Caudate nucleus (tissue), 63 donors: ENCODE measurements at places on chromosomes 12 and 14.

GRCh38 chr14:63164108-63164683 is 40.0 kb upstream of the RHOJ start:
- no peak for DNase-seq

GRCh38 chr14:50371546-50371945 is 25.1 kb downstream of the CDKL1 start:
- no peak for DNase-seq

DNA sequence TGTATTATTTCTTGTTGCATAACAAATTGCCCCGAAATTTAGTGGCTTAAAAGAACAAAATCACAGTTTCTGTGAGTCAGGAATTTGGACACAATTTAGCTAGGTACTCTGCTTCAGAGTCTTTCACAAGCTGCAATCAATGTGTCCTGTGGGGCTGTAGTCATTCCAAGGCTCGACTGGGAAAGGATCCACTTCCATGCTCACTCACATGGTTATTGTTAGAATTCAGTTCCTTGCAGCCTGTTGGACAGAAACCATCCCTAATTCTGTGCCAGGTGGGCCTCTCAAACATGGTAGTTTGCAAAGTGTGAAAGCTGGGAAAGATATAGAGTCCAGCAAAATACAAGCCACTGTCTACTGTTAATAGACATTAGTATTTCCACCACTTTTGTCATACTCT is 59.7 kb upstream of the ARID2 start:
- no peak for DNase-seq

GRCh38 chr12:130881046-130881445 is 9.2 kb downstream of the RAN start:
- no peak for DNase-seq

GRCh38 chr14:77649326-77649725 is 32.9 kb upstream of the SPTLC2 start:
- DNase-seq: no peak

DNA sequence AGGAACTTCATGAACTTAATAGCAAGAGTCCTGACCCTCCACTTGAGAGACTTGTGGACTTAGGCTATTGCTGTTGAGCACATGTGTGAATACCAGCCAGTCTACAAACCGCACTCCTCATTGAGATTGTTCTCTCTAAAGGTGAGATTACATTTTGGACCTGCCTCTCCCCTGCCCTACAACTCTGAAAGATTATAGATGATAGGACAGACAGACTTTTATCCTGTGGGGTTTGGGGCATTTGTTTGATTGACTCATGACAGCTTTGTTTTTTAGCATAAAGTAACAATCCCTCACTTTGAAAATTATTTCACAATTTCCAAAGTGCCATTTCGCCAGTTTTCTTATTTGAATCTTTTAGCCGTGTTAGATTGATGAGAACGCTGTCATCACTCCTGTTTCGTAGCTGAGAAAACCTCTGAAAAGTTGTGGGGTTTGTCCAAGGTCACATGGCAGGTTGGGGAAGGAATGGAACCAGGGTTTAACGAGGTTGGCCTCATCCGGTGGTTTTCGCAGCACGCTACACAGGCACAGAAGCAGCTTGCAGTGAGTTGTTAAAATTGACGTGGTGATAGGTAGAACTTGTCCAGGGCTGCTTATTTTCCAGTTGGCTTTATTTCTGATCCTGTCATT is 836 bp downstream of the EVL start:
- DNase-seq: no peak

- DNase-seq: no peak
Observed at GRCh38 chr14:21068521-21069387, 1.4 kb upstream of the ARHGEF40 start.

GRCh38 chr12:93179792-93180191 is 197.9 kb upstream of the NUDT4 start:
- DNase-seq: no peak

- no peak for DNase-seq
Observed at GRCh38 chr12:131721548-131721947, 10.7 kb downstream of the SFSWAP start.

DNA sequence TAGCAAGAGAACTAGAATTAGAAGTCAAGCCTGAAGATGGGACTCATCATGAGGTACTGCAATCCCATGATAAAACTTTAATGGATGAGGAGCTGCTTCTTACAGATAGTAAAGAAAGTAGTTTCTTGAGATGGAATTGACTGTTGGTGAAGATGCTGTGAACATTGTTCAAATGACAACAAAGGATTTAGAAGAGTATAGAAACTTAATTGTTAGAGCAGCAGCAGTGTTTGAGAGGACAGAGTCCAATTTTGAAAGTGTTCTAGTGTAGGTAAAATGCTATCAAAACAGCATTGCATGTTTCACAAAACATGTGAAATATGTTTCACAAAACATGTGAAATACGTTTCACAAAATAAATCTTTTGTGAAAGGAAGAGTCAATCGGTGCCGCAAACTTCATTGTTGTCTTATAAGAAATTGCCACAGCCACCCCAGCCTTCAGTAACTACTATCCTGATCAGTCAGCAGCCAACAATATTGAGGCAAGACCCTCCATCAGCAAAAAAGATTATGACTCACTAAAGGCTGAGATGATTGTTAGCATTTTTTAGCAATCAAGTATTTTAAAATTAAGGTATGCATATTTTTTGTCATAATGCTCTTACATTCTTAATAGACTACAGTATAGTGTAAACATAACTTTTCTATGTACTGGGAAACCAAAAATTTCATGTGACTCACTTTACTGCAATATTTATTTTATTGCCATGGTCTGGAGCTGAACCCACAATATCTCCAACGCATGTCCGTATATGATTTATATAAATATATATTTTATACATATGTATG is 173.4 kb upstream of the BMP4 start:
- no peak for DNase-seq

- no peak for DNase-seq
Observed at GRCh38 chr12:3533703-3534386, 42.8 kb downstream of the PRMT8 start.

- DNase-seq: no peak
Observed at GRCh38 chr12:6582196-6582595, 14.1 kb upstream of the NOP2 start.

GRCh38 chr12:123046431-123046830 is 66.0 kb downstream of the ARL6IP4 start:
- DNase-seq: no peak

- no peak for DNase-seq
Observed at GRCh38 chr12:388541-389141, 479 bp downstream of the KDM5A start.

GRCh38 chr14:95508377-95508776 is 8.1 kb downstream of the SYNE3 start:
- DNase-seq: no peak

DNA sequence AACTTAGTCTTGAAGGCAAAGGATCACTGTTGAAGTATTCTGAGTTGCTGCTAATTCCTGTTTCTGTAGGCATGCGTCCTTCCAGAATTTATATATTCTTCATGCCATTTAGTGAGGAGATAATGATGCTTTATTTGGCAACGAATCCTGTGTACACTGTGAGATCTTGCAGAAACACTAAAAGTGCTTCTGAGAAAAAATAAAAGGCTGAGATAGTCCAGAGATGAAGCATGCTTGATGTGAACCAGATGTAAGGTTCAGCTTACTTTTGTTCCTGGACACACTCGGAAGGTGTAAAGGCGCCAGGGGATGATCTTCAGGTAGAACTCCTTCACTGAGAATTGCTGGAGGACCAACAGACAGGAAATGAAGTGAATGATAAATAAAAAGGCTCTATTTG is 39.1 kb downstream of the AREL1 start:
- no peak for DNase-seq

- DNase-seq: no peak
Observed at GRCh38 chr14:32367516-32367915, 38.4 kb downstream of the AKAP6 start.

- no peak for DNase-seq
Observed at GRCh38 chr14:21476523-21476924, 235 bp downstream of the RAB2B start.

GRCh38 chr12:56385873-56386272 is 23.2 kb upstream of the APOF start:
- DNase-seq: no peak

DNA sequence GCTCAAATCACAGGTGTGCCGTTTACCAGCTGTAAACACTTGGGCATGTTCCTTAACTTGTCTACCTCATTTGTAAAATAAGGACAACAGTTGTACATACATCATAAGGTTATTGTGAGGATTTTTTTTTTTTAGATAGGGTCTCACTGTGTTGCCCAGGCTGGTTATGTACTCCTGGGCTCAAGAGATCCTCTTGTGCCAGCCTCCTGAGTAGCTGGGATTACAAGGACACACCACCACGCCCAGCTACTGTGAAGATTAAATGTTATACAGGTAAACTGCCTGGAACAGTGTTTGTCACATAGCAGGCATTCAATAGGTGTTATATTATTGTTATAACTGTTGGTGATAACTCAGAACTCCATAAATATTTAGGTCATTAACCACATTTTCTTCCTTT is 12.7 kb downstream of the TMED10 start:
- no peak for DNase-seq

GRCh38 chr12:108629824-108630476 is 3.7 kb downstream of the SELPLG start:
- DNase-seq: no peak

DNA sequence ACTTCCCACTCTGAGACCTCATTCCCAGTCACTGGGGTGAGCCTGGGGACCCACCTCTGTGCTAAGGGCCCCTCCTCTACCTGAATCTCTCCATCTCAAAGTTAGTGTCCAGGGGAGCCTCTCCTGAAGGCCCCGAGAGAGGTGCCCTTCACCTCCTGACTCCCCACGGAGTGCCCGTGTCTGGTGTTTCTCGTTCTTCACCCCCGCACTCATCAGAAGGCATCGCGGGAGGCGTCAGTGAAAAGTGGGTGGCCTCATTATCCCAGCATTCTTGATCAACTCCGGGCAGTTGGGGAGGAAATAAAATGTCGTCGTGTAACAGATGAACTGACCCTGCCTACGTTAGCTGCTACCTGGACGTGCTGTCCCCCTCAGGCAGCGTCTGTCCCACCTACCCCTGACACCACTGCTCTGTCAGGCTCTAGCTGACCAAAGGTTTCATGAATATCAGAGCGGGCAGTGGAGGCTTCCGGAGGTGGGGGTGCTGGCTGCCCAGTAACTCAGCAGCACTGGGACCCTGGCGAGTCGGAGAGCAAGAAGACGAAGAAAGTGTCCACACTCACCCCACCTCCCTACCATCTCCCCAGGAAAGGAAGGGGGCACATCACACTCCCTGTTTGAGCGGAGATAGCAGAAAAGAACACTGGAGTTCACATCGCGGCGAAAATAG is 102.9 kb downstream of the PIWIL1 start:
- no peak for DNase-seq

DNA sequence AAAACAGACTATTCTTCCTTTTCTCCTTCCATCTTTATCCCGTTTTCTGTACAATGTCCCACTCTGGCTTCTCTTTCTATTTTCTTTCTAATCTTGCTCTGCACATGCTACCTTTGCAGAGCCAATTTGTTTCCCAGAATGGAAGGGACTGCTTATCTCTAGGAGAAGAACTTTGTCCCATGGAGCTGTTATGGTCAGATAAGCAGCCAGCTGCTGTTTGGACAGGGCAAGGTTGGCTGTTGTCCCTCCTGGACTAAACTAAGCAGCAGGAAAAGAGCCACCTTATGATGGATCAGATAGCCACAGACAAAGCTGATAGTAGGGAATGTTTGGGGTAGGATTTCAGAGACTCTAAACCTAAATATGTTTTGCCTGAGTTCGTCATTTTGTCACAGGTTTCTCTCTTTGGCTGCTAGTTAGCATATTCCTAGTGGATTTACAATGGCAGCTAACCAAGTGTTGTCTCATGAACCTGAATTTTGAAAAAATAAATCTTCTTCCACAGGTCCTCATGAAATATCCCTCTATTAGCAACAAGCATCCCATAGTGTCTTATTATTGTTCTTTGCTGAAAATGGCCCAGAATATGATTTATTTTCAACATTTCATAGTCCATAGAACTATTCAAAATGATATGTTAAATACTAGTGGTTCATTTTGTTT is 262.8 kb downstream of the SLC16A7 start:
- no peak for DNase-seq

GRCh38 chr12:118175823-118176447 is 40.0 kb downstream of the PEBP1 start:
- DNase-seq: no peak

DNA sequence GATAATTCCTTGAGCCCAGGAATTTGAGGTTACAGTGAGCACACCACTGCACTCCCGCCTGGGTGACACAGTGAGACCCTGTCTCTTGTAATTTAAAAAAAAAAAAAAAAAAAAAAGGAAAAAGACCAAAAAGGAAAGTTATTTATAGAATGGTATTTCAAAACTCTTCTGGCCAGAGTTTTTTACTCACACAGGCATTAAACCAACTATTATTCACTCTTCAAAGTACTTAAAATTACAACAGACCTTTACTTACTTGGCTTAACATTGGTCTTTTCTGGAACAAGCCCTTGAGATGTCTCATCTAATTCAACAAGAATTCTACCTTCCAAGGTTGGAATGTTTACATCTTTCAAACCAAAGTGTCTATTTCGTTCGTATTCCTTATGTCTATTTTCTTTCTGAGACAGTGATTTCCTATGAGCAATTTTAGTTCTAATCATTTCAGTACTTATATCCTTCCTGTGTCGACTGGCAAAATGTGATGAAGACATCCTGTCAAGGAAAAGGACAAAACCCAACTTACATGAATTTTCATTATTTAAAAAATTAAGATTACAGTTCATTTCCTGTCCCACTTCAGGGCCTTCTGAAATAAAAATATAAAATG is 2.6 kb downstream of the DLGAP5 start:
- no peak for DNase-seq

- DNase-seq: no peak
Observed at GRCh38 chr14:102297436-102298170, 7.4 kb downstream of the MOK start.

GRCh38 chr12:14878488-14878887 is 7.2 kb downstream of the MGP start:
- no peak for DNase-seq

DNA sequence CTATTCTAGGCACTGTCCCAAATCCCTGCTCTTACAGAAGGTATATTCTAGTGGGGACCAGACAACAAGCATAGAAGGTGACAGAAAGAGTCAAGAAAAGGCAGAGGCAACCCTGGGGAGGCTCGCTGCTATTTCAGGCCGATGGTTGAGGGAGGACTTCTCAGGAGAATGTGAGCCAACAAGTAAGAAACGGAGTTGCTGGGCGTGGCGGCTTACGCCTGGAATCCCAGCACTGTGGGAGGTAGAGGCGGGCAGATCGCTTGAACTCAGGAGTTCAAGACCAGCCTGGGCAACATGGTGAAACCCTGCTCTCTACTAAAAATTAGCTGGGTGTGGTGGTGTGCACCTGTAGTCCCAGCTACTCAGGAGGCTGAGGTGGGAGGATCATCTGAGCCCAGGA is 4.7 kb upstream of the GOLGA3 start:
- DNase-seq: no peak

DNA sequence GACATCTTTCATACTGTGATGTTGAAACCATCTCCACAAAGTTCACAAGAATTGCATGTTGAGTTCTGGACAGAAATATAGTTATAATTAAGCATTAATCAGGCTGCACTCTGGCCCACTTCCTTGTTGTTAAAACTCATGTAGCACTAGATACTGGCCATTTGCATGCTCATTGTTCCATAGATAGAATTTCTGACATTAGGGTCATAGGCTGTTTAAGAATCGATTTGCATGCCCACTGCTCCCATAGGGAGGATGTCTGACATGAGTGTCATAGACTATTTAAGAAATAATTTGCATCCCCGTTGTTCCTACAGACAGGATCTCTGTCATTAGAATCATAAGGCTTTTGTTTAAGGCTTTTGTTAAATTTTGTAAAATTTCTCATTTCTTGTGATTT is 50.2 kb downstream of the MYF5 start:
- no peak for DNase-seq

- DNase-seq: no peak
Observed at GRCh38 chr12:12877153-12877768, 14.1 kb upstream of the GPRC5A start.

GRCh38 chr14:103492156-103492925 is 30.3 kb downstream of the CKB start:
- DNase-seq: no peak
